ENCODE measurements at places on chromosomes 12 and 14. TPM values are rescaled to one million over a fixed set of nuclear protein-coding genes. Genes with fewer than 3 reads are reported as not detected.

The KICS2 gene
- 5.6 TPM for total RNA-seq

The P2RX7 gene
- 0.89 TPM for total RNA-seq

The FAM186B gene
- 0.09 TPM for total RNA-seq

The ZDHHC22 gene
- not detected for total RNA-seq

The KLRB1 gene
- total RNA-seq: not detected

The AQP2 gene
- not detected for total RNA-seq

The B4GALNT1 gene
- total RNA-seq: 3.3 TPM

The FLRT2 gene
- 87.9 TPM for total RNA-seq

The HCAR1 gene
- total RNA-seq: not detected

The GON7 gene
- 8.3 TPM for total RNA-seq

The EMP1 gene
- total RNA-seq: 3.9 TPM

The IRF2BPL gene
- total RNA-seq: 45.4 TPM

The KRT71 gene
- not detected for total RNA-seq

The GRIN2B gene
- under 0.01 TPM for total RNA-seq

The CHGA gene
- not detected for total RNA-seq

The RTN1 gene
- 15.4 TPM for total RNA-seq

The YBX3 gene
- 112 TPM for total RNA-seq

The PKP2 gene
- total RNA-seq: 3.4 TPM

The PTCSC3 gene
- total RNA-seq: not detected

The PLEKHH1 gene
- 1.0 TPM for total RNA-seq

The CCDC196 gene
- total RNA-seq: not detected

The TAS2R14 gene
- 4.2 TPM for total RNA-seq

The RBP5 gene
- total RNA-seq: not detected

The SLCO1B1 gene
- total RNA-seq: not detected

The CACNA2D4 gene
- not detected for total RNA-seq

The STON2 gene
- total RNA-seq: not detected

The TSPAN11 gene
- under 0.01 TPM for total RNA-seq

The KRT75 gene
- not detected for total RNA-seq

The PMEL gene
- not detected for total RNA-seq

The TGM1 gene
- 2.1 TPM for total RNA-seq

The KSR2 gene
- total RNA-seq: under 0.01 TPM

The DIO3 gene
- not detected for total RNA-seq

The POTEG gene
- total RNA-seq: not detected

The ISM2 gene
- 0.89 TPM for total RNA-seq

The IFNG gene
- not detected for total RNA-seq

The JAG2 gene
- 1.5 TPM for total RNA-seq

The HNF1A gene
- not detected for total RNA-seq

The MORN3 gene
- total RNA-seq: 0.30 TPM

The ITGA7 gene
- 23.6 TPM for total RNA-seq

The KRT83 gene
- not detected for total RNA-seq

The SMIM41 gene
- 0.23 TPM for total RNA-seq

The HOXC4 gene
- 1.1 TPM for total RNA-seq

The CABP1 gene
- 4.2 TPM for total RNA-seq

All from smooth muscle cell of the umbilical artery (primary cell).